ENCODE measurements at places on chromosomes 13 and 19.

GRCh38 chr19:664913-665443 is 2.0 kb upstream of the RNF126 start:
- peak; percentile 85 for DNase-seq

DNA sequence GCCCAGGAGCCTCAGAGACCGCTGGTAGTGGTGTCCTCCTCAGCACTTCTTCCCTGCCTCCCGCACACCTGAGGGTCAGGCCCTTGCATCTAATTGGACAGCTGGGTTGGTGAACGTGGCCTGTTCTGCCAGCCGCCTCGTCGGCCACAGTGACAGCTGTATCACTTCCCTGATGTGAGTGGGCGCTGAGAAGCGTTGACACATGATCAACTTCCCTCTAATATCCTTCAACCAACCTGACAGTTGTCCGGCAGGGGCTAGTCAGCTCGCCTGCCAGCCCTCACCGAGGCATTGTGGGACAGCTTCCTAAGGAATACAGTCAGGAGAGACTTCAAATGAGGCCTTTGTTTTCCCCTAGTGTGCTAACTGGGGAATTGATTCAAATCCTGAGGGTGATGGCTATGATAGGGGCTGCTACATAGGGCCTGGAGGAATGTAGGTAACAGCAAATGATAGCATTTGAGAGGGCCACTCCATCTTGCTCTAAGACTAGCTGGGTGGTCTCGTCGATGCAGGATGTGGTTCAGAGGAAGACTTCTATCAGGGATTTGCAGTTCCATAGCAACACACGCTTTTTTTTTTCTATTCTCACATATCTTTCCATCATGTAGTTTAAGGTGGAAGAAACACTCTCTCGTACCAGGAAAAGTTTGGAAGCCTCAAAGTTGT is 230.8 kb downstream of the TSHZ3 start:
- no peak for DNase-seq

- DNase-seq = no peak
These were observed 3.7 kb downstream of the ATP4A start for GRCh38 chr19:35559781-35560180.

DNA sequence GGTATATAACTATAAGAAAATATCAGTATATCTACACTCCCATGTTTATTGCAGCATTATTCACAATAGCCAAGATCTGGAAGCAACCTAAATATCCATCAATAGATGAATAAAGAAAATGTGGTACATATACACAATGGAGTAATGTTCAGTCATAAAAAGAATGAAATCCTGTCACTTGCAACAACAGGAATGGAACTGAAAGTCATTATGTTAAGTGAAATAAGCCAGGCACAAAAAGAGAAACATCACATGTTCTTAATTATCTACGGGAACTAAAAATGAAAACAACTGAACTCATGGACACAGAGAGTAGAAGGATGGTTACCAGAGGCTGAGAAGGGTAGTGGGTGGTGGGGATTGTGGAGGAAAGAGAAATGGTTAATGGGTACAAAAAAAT is 665.2 kb downstream of the TBC1D4 start:
- no peak for DNase-seq

DNA sequence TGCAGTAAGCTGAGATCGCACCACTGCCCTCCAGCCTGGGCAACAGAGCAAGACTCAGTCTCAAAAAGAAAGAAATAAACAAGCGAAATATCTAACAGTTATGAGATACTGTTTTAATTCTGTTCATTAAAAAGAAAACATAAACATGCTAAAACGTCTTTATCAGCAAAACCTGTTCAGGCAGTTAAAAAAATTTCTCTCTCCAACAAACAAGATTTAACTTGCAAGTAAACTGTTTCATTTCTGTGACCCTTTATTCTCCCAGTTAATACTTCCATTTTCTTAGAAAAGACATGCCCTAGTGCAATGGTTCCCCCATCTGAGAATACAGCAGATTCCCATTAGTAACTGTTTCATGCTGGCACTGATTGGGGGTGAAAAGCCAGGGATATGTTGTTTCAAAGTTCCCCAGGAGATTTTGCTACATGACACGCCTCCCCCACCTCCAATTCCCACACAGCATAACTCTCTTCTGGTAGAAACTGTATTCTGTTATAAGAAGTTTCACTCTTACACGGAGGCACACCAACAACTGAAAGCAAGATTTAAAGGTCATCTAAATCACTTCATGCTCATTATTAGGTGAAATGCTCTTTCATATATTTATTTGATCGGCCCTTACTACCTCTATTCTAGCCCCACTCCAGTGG is 24.4 kb downstream of the ELF1 start:
- DNase-seq = no peak

DNA sequence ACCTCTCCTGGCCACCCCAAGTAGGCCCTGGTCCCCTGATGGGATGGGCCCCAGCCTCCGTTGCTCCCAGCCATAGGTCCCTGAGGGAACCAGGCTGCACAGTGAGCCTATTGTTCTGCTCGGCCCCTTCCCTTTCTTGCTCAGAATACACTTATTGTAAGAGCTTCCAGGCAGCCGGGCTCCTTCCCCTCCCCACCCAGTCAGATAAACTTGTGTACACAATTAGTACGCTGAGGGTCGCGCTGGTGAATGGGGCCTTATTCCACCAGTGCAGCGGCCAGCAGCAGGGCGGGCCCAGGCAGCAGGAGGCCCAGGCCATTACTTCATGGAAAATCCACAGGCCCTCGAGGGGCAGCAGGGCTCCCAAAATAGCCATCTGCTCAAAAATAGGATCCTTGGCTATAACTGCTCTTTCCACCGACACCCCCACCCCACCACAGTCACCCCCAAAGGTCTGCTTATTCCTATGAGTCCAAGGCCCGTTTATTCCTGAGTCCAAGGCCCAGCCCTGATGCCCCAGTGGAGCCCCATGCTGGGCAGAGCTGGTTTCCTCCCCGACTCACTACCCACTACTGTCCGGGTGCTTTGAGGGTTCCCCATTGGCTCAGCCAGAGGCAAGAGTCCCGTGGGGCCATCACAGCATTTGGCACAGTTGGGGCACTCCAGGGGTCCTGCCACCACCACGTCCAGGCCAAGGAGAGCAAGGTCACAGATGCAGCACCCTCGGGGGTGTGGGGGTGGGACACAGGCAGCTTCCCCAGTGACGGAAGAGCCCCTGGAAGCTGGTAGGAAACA is 22.1 kb downstream of the CAPN12 start:
- no peak for DNase-seq

- no peak for DNase-seq
These were observed 78.6 kb downstream of the DCT start for GRCh38 chr13:94400874-94401273.

- no peak for DNase-seq
These were observed 437.7 kb downstream of the IRS2 start for GRCh38 chr13:109348519-109349258.

DNA sequence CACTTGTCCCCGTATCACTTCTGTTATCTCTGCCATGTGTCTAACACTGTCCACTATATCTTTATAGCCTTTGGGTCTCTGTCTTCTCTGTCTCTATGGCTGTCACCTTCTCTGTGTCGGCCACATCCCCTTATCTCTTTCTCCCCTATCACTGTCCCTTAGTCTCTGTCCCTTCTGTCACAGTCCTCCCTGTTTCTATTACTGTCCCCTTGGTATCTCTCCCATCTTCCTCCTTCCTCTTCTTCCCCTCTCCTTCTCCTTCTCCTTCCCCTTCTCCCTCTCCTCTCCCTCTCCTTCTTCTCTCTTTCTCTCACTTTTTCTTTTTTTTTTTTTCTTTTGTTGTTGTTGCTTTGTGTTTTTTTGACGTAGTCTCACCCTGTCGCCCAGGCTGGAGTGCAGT is 34.7 kb upstream of the LRRC4B start:
- DNase-seq = no peak

DNA sequence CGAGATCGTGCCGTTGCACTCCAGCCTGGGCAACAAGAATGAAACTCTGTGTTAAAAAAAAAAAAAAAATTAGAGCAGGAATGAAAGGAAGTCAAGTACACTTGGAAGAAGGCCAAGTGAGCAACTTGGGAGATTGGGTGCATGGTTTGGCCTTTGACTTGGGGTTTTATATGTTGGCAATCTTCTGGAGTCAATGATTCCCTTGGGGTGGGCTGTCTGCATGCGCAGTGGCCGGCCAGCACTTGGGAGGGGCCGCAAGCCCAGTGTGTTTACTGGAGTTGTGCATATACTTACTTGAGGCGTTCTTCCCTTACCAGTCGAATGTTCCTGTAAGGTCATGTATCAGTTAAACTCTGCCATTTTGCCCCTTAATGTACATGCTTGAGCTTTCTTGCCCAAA is 103.9 kb downstream of the FAM216B start:
- no peak for DNase-seq
